ENCODE measurements at places on chromosomes 11 and 22. TPM values are rescaled to one million over a fixed set of nuclear protein-coding genes. Genes with fewer than 3 reads are reported as not detected.

Gene CNGA4
- 0.62 TPM for total RNA-seq

Gene OR52N4
- not detected for total RNA-seq

DNA sequence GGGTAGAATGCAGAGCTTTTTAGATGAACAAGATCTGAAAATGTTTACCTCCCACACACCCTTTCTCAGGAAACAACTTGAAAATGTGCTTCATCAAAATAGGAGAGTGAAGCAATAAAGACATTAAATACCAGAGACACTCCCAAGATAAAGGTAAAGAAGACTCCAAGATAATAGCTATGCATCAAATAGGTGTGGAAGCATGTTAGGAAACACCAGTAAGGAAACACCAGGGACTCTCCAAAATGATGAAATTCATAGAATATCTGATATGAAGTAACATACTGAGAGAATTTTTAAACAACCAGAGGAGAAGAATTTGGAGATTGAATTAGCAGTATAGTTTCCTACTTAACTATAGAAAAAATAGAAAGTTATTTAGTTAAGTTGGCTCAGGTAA, 57.0 kb downstream of the OR10A6 start:
- DNase-seq: no peak

GRCh38 chr22:49971232-49972162, 10.9 kb downstream of the PIM3 start:
- DNase-seq: no peak

Gene SLC5A4
- not detected for total RNA-seq

Gene FZD4
- total RNA-seq: 11.1 TPM

GRCh38 chr11:116043857-116044256, 539.6 kb upstream of the CADM1 start:
- no peak for DNase-seq

- no peak for DNase-seq
These were observed 20.8 kb downstream of the TREH start for GRCh38 chr11:118658429-118659313.

Gene CHRM4
- total RNA-seq: 3.1 TPM

DNA sequence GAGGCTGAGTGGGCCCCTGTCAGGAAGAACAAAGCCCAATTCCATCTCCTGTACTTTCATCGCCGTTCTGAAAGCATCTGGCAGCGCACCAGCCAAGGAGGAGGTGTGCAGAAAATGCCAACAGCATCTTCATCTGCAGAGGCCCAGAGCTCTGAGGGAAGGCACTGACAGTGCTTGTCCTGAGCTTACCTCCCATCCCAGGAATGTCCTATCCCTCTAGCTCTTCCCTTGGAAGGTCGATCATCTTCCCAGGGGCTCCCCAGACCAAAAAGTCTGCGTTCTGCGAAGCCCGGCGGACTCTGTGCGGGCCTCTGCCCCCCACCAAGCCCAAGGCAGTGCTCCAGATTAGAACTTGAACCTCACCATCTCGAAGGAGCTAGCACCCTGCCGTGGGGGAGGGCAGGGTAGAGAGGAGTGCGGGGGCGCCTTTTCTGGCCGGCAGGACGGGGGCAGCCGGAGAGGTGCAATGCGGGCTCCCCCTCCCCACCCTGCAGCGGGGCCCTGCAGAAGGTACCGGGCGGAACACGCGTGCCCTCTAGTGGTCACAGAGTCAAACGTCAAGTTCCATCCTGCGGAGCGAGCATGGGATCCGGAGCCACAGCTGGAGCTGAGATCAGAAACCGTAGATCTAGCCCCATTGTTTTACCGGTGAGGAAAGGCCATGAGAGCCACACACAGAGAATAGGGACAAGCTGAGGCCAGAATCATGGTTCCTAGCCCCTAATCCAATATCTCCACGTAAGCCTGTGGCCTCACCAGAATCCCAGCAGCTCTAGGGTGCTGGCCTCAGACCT, 5.0 kb downstream of the SCN2B start:
- DNase-seq: peak; percentile 30

Gene SH3BP1
- total RNA-seq: 6.8 TPM

GRCh38 chr22:43253839-43254238, 66.9 kb upstream of the TTLL12 start:
- no peak for DNase-seq

DNA sequence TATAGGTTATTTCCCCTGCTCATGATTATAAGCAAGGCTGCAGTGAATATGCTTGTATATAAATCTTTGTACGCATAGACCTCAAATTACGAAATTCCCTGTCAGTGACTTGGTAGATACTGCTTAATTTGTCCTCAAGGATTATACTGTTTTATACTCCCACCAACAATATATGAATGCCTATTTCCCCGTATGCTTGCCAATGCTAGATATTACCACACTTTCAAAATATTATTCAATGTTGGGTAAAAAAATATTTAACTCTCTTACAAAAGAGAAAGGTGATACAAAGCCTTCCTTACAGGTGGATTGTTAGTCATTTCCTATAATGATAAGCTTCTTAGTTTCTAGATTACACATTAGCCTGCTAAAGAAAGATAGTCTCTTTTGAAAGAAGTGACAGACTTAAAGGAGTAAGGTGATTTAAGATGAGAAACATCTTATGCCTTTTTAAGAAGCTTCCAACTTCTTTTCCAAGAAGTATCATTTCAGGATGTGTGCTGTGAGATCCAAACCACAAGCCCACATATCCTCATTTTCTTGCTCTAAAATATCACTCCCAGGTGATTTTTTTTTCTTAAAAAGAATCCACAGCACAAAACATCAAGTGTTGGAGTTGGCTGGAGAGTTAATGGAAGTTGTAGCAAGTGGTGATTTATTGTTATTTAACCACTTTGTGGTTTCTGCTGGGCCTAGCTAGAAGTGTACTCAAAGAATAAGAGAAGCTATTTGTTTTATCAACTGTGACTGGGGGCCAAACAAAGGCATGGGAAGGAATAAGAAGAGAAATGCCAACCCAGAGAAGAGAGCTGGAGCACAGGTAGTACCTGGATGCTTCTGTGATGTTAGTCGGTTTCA, 59.2 kb downstream of the BARX2 start:
- no peak for DNase-seq

GRCh38 chr11:123473941-123474677, 44.0 kb downstream of the GRAMD1B start:
- no peak for DNase-seq

DNA sequence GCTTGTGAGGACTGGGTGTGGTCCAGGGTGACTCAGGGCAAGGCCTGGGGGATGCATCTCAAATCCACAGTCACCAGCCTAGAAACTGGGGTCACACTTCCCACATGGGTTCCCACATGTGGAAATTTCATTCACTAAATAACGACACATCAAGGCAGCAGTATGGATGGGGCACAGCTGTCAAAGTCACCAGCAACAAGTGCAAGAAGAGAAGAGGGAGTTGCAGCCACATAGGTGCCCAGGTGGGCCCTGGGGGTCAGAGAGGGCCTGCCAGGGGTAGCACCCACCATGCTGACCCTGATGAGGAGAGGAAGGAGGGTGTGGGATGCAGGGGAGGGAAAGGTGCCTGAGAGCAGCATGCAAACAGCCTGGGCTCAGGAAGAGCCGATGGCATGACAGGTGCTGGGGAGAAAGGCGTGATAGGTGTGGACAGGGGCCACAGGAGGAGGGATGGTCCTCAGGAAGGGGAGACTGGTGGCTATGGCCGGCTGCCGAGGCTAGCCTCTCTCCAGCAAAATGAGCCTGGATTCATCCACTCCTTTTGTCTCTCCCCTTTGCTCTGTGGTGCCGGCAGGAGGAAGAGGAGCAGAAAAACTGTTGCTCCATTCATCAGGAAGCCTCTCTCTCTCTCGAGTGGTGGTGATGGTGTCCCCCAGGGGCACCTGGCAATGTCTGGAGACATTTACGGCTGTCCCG, 22.3 kb downstream of the DGCR6L start:
- DNase-seq: no peak

Gene STIP1
- total RNA-seq: 344 TPM

DNA sequence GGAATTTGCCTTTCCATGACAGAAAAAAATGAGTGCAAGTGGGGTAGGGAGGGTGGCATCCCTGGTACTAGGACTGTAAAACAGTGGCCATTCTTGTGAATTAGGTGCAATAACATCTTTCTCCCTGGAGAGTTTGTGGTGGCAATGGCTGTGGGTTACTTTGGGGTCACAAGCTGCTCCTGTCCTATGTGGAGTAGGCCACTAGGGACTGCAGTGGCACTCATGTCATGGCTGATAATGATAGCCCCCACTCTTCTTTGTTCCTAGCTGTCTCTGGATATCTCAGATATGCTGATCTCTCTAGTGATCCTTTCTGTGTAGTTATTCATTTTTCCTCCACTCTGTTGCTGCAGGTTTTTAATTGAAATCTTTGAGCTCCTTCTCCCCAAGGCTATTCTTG, 270.5 kb upstream of the CHORDC1 start:
- DNase-seq: no peak

GRCh38 chr22:37331034-37331428, 48.7 kb downstream of the CYTH4 start:
- DNase-seq: no peak

- peak; percentile 55 for DNase-seq
These were observed 1.8 kb upstream of the DUSP8 start for GRCh38 chr11:1573903-1574237.

DNA sequence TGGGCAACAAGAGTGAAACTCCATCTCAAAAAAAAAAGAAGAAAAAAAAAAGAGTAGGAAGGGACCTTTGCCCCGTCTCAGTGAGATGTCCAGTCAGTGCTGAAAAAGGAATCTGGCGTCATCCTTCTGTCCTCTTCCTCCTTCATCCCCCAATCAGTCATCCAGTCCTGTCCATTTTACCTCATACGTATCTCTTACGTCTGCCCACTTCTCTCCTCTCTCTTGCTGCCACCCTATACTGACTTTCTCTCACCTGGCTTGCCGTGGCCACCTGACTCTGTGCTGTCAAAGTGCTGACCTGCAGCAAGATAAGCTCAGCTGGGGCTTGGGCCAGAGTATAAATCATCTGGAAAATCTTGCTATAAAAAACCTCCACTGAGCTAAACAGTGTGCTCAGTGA, 13.6 kb downstream of the SEPTIN3 start:
- DNase-seq: no peak

Gene LPXN
- total RNA-seq: 3.0 TPM

DNA sequence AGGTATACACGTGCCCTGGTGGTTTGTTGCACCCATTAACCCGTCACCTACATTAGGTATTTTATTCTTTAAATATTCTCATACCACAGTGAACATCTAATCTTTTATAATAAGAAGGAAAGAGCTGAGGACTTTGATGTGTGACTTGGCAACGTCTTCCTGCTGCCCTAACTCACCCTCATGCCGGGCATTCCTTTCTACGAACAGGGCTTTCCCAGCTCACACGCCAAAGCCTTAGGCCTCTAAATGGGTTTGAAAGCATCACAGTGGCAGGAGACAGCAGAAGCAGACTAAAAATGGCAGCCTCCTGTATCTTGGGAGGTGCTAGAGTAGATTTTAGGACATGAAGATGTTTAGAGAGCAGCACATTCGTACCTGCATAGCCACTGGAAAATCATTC, 52.6 kb downstream of the CLTCL1 start:
- DNase-seq: no peak

GRCh38 chr11:115751243-115752015, 247.2 kb upstream of the CADM1 start:
- DNase-seq: no peak

GRCh38 chr11:92313784-92314183, 89.2 kb downstream of the FAT3 start:
- no peak for DNase-seq

- no peak for DNase-seq
These were observed 948.2 kb downstream of the NTM start for GRCh38 chr11:132318421-132319157.

All from Panc1 (cell line).